T-cell (primary cell): ENCODE measurements at places on chromosomes 12 and 14.

DNA sequence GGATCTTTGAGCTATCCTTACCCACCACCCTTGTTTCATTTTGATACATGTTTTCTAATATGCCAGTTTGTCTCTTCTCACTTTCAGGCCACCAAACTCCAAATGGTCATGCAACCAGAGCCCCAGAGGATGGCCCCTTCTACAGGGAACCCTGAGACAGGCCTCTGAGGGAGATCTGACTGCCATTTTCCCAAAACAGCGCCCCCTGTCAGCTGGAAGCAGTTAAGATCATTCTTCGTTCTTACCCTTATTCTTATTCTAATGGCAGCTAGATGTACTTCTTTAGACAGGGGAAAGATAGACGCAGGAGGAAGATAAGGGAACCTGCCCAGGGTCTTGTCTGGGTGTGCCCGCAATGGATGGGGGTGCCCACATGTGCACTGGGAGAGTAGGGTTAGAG, 38.4 kb downstream of the C12orf56 start:
- DNase-seq, result no peak

DNA sequence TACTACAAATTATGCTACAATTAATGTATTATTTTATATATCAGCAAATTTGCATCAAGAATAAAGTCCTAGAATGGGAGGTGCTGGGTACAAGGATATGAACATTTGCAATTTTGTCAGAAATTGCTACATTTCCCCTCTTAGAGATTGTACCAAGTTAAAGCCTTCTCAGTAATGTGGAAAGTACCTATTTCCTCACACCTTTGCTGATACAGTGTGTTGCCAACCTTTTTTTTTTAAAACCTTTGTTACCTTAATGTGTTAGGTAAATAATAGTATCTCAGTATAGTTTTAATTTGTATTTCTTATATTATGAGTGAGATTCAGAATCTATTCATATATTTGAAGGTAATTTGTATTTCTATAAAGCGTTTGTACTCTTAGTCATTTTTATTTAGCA, 95.4 kb upstream of the HIF1A start:
- DNase-seq, result no peak

- DNase-seq, result no peak
Observed at GRCh38 chr14:52275372-52275771, 7.9 kb downstream of the PTGDR start.

- no peak for DNase-seq
Observed at GRCh38 chr14:33249233-33249820, 310.6 kb downstream of the NPAS3 start.

DNA sequence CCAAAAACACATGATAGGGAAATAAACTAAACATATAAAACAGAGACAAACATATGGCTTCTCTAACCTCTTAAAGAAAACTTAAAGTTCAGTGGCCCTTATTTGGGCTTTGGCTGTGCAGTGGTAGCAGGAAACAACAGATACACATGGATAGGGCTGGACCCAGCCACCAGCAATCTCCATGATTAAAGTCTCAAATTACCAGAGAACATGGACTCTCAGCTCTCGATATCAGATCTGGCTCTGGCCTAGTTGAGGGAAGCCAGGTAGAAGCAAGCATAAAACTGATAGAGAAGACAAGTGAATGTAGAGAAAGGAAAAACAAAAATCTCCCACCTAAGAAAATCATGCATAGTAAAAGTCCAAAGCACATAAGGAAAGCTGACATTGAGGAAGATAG, 164.8 kb downstream of the ITPR2 start:
- DNase-seq, result no peak

- DNase-seq, result peak; percentile 9
Observed at GRCh38 chr14:37595809-37596621, 586 bp downstream of the TTC6 start.
